A375 (cell line): ENCODE measurements at places on chromosomes 6 and 20. TPM values are rescaled to one million over a fixed set of nuclear protein-coding genes. Genes with fewer than 3 reads are reported as not detected.

Gene CEP57L1
- total RNA-seq: 12.5 and 13.2 TPM in 2 replicates

Gene CLVS2
- total RNA-seq: 0.13 and 0.60 TPM in 2 replicates

Gene SCGN
- total RNA-seq: not detected in 2 replicates

Gene RBM24
- 0.48 and 1.5 TPM in 2 replicates for total RNA-seq

Gene FOXF2
- total RNA-seq: 3.1 and 3.8 TPM in 2 replicates

Gene MTFR2
- 2.5 and 5.1 TPM in 2 replicates for total RNA-seq

Gene TREM1
- total RNA-seq: 0.15 and 0.88 TPM in 2 replicates

Gene PNLDC1
- not detected in 2 replicates for total RNA-seq

Gene RNF182
- 4.3 and 5.2 TPM in 2 replicates for total RNA-seq

Gene CENPQ
- total RNA-seq: 9.1 and 13.1 TPM in 2 replicates

Gene MUC21
- not detected in 2 replicates for total RNA-seq

Gene MRPL2
- 31.0 and 31.2 TPM in 2 replicates for total RNA-seq

Gene HSPA12B
- not detected in 2 replicates for total RNA-seq

Gene OPN5
- total RNA-seq: not detected in 2 replicates

Gene ADAM33
- not detected in 2 replicates for total RNA-seq

Gene TUBB2B
- 10.4 and 10.9 TPM in 2 replicates for total RNA-seq

Gene LPA
- not detected in 2 replicates for total RNA-seq

Gene NOTCH4
- 4.6 and 4.7 TPM in 2 replicates for total RNA-seq

Gene RNF217
- total RNA-seq: 5.4 and 7.3 TPM in 2 replicates

Gene MMS22L
- total RNA-seq: 19.5 and 19.8 TPM in 2 replicates
